ENCODE measurements at places on chromosomes 3 and 15.

GRCh38 chr3:75303741-75304140 is 360.4 kb upstream of the FRG2C start:
- no peak for DNase-seq

DNA sequence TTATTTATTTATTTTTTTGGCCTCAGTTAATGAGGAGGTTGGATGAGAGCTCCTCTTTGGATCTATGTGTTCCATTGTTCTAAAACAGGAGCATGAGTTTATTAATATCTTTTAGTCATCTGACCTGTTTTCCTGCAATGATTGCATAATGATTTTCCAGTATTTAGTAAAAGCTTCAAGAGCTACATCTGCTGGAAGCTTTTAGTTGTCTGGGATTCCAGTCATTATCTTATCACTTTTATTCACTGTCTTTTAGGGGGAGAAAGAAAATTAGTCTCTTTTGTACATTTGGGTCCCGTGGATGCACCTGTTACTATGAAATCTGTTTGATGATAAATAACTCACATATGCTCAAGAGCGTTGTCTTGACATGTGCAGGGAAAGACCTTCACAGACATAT is 1270.0 kb downstream of the ROBO1 start:
- DNase-seq = no peak

GRCh38 chr3:174644287-174644686 is 214.8 kb upstream of the NAALADL2 start:
- no peak for DNase-seq

- DNase-seq = no peak
Measured at GRCh38 chr15:74243431-74243830, 7.3 kb downstream of the CCDC33 start.

GRCh38 chr3:157354722-157355121 is 81.9 kb upstream of the PTX3 start:
- no peak for DNase-seq

DNA sequence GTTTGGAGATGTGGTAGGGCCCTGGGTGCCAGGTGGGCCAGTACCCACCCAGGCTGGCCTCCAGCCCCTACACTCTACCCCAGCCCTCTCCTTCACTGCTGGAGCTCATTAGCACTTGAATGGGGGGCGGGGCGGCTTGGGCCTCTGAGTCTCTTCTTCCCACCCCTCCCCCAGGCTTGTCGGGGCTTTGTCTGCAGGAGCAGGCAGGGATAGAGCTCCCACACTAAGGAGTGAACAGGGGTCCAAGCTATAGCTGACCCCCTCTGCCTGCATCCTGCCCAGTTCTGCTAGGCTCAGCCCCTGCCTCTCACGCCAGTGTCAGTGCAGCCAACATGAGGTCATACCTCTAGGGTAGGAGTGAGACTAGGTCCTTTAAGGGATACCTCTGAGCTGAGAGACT is 5.2 kb downstream of the GNAI2 start:
- DNase-seq = no peak

- DNase-seq = no peak
Measured at GRCh38 chr3:98945101-98945524, 43.6 kb upstream of the DCBLD2 start.

DNA sequence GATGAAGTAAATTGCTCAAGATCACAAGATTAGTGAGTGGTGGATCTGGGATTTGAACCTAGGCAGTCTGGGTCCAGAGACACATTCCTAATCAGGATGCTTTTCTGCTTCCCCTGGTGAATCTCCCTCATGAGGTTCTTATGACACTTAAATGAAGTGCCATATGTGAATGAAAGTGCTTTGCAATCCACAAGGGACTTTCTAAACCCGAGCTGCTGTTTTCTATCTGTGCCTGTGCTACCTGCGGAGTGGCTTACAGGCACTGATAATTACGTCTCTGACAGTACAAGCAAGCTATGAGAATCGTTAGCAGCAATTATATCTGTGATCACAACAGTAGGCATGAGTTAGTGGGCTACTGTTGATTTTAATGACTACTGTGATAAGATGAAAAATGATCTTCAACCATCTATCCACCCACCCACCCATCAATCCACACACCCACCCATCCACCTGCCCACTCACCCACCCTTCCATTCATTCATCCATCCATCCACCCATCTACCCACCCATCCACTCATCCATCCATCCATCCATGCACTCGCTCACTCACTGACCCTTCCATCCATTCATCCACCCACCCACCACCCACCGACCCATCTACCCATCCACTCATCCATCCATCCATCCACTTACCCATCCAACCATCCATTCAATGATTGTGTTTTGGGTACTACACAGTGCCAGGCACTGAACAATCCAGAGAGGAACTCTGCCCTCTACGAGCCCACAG is 51.8 kb downstream of the ATP2B2 start:
- no peak for DNase-seq

DNA sequence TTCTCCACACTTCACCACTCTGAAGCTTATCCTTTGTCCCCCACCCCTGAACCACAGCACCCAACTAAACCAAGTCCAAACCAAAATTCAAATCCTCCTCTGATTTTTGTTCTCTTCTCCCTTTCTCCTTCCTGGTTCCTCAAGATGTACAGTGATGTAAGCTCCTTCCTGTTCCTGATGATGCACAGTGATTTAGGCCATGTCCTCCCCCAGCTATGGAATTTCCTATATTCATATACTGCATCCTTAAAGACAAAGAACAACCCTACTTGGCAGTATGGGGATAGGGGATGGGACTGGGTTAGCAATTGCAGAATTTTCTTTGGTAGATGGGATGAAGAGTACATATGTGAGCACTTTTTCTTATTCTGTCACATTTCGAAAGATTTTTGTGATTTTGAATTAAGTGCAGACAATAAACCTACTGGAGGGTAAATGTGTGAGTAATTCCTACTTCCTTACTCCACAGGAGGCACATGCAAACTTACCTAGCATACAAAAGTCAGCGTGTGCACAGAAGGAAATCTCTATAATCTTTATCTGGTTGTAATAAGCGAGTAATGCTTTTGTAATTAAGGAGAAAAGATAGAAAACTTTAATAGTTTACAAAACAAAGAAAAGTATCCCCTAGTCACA is 125.0 kb downstream of the ANO10 start:
- DNase-seq = no peak

GRCh38 chr15:52710050-52710707 is 31.0 kb upstream of the ATOSA start:
- DNase-seq = no peak

- no peak for DNase-seq
Measured at GRCh38 chr3:47578119-47578632, 489 bp downstream of the CSPG5 start.

GRCh38 chr3:195032106-195032759 is 238.7 kb downstream of the XXYLT1 start:
- no peak for DNase-seq

DNA sequence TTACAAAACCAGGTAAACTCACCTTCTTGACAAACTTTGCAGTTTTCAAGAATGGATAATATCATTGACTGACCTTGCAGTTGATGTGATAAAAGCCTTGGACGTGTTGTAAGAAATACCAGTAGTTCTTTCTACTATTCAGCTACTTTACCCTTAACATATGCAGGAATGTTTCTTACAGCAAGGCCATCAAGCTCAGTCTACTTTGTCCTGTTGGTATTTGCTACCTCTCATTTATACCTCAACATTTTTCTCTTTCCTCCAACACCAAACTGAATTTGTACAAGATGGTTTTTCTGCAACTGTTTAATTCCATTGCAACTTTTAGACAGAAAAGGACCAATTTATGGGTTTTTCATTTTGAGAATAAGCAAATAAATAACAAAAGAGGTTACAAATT is 147.4 kb upstream of the BCHE start:
- DNase-seq = no peak

DNA sequence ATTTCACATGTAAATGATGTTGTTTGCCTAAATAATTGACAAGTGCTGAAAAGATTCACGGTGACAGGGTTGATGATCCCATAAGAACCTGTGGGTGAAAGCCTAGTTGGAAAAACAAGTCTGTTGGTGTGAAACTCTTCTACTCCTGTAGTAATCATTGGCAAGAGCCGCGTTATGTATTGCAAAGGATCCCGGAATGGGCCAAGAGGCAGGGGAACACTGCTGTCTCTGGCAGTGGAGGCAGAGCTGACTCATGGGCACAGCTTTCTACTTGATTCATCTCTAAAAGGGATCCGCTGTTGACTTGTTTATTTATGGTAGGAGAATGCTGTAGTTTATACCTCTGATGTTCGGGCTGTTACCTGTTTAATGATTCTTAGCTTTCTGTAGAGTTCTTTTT is 63.1 kb downstream of the MAP6D1 start:
- DNase-seq = no peak

- DNase-seq = no peak
Measured at GRCh38 chr15:80778621-80778963, 578 bp upstream of the CEMIP start.
